ENCODE measurements at places on chromosomes 5 and 9. TPM values are rescaled to one million over a fixed set of nuclear protein-coding genes. Genes with fewer than 3 reads are reported as not detected.

The C6 gene
- polyA plus RNA-seq, result 71.2 TPM

The GPR151 gene
- polyA plus RNA-seq, result not detected

The OBP2B gene
- not detected for polyA plus RNA-seq

The SPATA31A3 gene
- not detected for polyA plus RNA-seq

The KIAA0825 gene
- polyA plus RNA-seq, result 0.43 TPM

The ADAMTS2 gene
- polyA plus RNA-seq, result 7.0 TPM

The SPINK13 gene
- 0.72 TPM for polyA plus RNA-seq

The SH3RF2 gene
- polyA plus RNA-seq, result 354 TPM

The DOCK8 gene
- polyA plus RNA-seq, result 1.5 TPM

The SLC22A4 gene
- polyA plus RNA-seq, result 0.86 TPM

The SLC45A2 gene
- polyA plus RNA-seq, result 0.70 TPM

The FGF1 gene
- 25.0 TPM for polyA plus RNA-seq

The ANKRD34B gene
- not detected for polyA plus RNA-seq

The EXOC3 gene
- 30.1 TPM for polyA plus RNA-seq

The BHMT gene
- 0.07 TPM for polyA plus RNA-seq

All from right cardiac atrium (tissue), 5 donors.